ENCODE measurements at places on chromosomes 4 and X.

DNA sequence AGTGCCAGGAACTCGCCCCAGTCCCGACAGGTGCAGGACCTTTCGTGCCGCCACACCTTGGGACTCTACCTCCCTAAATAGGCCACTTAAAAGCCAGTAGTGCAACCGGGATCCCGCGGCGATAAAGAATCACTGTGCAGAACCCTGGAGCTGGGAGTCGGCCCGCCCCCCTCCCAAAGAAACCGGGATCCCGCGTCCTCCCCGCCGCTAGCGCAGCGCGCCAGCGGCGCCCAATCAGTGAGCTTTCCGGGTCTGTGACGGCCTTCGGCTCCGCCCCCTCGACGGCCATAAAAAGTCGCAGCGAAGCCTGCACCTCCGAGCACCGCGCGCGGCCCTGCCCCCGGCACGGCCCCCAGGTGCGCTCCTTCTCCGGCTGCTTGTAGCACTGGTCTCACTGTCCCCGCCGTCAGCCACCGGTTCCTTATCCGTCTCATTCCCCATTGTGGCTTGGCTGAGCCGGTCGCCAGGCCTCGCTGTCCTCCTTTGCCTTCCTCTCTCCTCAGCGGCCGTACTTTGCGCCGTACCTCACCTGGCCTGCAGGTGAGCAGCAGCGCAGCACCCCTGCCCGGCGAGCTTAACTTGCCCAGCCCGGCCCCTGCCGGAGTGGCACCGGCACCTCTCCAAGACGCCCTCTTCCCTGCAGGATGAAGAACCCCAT, at the start of gene LRAT:
TSS of gene LRAT (plus strand) at position 318 of the 658 bp plus-strand sequence. CDS start at position 645, 327 bp downstream.
- no peak for DNase-seq

GRCh38 chr4:139223682-139224317, 46.8 kb upstream of the ELF2 start:
- no peak for DNase-seq

DNA sequence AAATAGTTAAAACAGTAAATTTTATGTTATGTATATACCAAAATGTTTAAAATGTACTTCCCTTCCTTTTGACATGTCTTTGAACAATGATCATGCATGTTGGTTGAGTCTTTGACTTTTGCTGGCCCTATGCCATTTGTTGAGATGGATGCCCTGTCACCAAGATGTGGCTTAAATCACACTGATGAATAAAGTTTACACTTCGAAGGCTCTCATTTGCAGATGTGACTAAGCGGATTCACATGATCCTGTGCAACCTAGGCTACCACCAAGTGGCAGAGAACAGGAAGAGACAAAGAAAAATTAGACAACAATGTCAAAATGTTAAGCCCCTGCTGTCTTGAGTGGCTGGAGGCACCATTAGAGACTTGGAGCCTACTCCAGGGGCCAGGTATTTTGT, 139.9 kb downstream of the RAB28 start:
- DNase-seq, result no peak

GRCh38 chrX:13283512-13283911, 36.3 kb downstream of the ATXN3L start:
- DNase-seq, result no peak

GRCh38 chr4:77801260-77801608, 17.9 kb downstream of the CNOT6L start:
- DNase-seq, result no peak

GRCh38 chrX:129696463-129697155, 41.9 kb upstream of the APLN start:
- DNase-seq, result no peak
